ENCODE measurements at places on chromosomes 2 and 18.
A peak's percentile ranks its signal among the peaks of the same experiment; 100 is the strongest.

DNA sequence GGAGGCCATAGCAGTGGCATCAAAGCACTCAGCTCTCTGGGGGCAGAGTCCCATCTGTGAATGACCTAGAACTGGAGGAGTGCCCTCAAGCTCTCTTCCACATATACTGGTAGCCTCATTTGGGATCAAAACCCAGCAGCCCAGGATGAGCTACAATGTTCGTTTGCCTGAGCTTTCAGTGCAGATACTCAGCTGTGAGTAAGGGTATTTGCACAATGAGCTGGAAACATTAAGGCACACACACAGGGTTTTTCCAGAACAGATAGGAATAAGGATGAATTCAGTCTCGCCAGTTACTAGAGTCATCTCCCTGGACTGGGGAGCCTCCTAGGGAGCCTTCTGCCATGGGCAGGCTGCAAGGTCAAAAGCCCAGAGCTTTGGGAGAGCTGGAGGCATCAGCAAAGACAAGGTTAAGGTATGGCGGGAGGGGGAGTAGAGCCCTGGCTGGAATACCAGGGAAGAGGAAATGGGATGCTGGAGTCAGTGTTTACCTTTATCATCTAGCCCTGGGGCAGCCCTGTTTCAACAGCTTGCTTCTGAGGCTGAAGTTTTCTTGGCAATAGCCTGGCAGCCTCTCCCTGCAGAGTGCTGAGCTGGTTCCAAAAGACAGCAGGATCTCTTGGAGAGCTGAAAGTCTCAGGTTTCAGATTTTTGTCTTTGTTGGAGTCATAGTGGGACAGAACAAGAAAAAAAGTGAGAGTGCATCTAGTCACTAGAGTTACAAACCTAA lies 187.7 kb downstream of the LOXHD1 start:
- no peak for DNase-seq

GRCh38 chr2:195559431-195559914 lies 97.6 kb upstream of the SLC39A10 start:
- DNase-seq: no peak

- DNase-seq: no peak
Measured at GRCh38 chr2:18496516-18496915, 63.9 kb downstream of the RDH14 start.

- DNase-seq: no peak
Measured at GRCh38 chr2:236117861-236118269, 50.3 kb downstream of the GBX2 start.

GRCh38 chr18:75124551-75124950 lies 84.4 kb downstream of the PTGR3 start:
- DNase-seq: no peak

DNA sequence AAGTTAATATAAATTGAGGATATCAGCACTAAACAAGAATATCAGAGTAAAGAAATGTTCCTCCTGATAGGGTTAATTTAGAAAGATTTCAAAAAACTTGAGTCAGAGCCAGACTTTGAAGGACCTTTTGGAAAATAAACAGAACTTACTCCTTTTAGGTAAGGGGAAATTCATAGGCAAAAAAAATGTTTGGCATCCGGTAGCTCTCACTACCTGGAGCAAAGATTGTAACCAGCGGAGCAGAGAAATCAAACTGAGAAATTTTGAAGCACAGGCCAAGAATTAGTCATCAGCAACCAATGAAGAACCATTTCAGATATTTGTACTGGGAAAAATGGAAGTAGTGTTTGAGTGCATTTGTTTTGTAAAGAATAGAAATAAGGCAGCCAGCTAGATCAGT lies 113.0 kb downstream of the ICA1L start:
- DNase-seq: no peak

- DNase-seq: no peak
Measured at GRCh38 chr2:162370931-162371330, 27.0 kb downstream of the GCA start.

GRCh38 chr2:199911877-199912161 lies 726 bp downstream of the C2orf69 start:
- no peak for DNase-seq

- no peak for DNase-seq
Measured at GRCh38 chr2:195579776-195580555, 77.1 kb upstream of the SLC39A10 start.

DNA sequence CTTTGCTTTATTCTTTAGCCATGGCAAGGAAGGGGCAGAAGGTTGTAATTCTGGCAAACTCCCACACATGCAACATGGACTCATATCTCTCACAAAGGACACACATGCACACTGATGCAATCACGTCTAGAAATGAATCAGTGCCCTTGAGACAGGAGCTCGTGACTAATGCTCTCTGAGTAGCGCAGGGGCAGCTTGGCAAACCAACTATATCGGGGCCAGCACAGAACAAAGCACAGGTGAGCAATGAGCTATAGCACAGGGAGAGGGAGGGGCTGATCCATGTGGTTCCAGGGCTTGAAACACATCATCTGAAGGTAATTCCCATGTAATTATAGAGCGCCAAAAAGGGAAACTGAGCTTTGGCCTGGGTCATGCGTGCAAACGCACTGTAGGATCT lies 165.2 kb upstream of the KLF7 start:
- DNase-seq: no peak

GRCh38 chr2:106579750-106580197 lies 92.6 kb downstream of the CD8B2 start:
- DNase-seq: no peak

GRCh38 chr2:26532301-26533250 lies 54.7 kb upstream of the OTOF start:
- no peak for DNase-seq

DNA sequence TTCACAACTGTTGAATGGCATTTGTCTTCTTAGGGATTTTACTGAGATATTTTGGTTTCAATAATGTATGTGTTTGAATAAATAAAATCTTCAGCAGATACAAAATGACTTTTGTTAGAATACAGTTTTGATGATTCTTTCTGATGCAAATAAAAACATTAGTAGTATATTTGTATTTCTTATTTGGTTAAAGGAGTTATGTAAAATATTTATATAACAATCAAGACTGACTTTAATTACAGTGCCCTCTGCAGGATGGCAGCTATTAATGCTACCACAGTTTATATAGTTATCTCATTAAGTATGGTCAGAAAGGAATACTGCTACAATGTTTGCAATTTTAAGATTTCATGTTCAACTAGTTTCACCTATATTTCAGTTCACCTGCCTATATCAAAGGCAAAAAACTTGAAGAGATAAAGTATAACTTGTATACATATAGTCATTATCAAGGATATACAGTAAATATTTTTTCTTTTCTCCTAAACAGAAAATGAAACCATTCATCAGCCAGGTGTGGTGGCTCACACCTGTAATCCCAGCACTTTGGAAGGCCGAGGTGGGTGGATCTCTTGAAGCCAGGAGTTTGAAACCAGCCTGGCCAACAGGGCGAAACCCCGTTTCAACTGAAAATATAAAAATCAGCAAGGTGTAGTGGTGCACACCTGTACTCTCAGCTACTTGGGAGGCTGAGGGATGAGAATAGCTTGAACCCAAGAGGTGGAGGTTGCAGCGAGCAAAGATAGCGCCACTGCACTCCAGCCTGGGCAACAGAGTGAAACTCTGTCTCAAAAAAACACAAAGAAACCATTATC lies 19.8 kb downstream of the ARL5A start:
- DNase-seq: no peak

DNA sequence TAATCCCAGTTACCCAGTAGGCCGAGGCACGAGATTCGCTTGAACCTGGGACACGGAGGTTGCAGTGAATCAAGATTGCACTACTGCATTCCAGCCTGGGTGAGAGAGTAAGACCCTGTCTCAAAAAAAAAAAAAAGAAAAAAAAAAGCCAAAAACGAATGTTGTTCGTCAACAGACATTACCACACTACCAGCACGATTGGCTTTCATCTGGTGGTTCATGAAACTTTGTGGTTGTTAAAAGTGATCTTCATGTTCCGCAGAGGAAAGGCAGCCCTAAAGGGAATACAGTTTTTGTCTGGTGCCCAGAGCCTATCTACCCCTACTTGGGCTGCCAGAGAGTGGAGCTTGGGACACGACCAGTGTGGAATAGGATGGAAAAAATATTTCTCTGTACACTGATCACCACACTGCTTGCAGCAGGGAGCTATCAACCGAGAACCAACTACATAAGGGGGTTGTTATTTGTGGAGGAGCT lies 13.6 kb upstream of the CXCR4 start:
- DNase-seq: no peak

- DNase-seq: peak; percentile 69
Measured at GRCh38 chr2:47309952-47310800, 92.8 kb upstream of the MSH2 start.

DNA sequence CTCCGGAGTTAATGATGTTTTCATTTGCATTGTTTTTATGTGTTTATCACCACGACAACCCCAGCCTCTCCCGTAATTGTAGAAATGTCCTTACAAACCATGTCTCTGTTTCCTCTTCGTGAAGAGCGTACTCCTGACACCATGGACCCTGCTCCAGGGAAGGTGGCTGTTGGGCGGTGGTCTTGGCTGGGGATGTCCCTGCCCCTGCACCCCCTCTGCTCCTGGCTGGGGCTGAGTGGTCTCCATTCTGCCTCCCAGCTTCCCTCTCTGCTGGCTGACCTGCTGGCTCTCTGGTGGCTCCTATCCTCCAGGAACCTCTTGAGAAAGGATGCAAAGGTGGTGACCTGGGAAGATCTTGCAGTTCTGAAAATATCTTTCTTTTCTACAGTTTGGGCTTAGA lies 81.1 kb downstream of the ASB1 start:
- no peak for DNase-seq

- no peak for DNase-seq
Measured at GRCh38 chr2:96150007-96150640, 4.9 kb upstream of the DUSP2 start.

DNA sequence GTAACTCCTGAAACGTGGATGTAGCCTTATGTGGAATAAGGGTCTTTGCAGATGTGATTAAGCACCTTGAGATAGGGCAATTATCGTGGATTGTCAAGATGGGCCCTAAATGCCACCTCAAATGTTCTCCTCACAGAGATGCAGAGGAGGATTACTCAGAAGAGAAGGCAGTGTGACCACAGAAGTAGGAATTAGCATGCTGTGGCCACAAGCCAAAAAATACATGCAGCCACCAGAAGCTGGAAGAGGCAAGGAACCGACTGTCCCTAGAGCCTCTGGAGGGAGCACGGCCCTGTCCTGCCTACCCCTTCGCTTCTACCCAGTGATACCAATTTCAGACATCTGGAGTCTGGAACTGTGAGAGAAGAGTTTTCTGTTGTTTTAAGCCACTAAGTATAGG lies 47.3 kb upstream of the MGAT5 start:
- DNase-seq: peak; percentile 3

- peak; percentile 28 for DNase-seq
Measured at GRCh38 chr18:11851806-11852337, 659 bp downstream of the CHMP1B start.

GRCh38 chr2:26059542-26059941 lies 25.7 kb downstream of the RAB10 start:
- no peak for DNase-seq

GRCh38 chr2:33014268-33014667 lies 67.5 kb downstream of the LTBP1 start:
- DNase-seq: no peak

DNA sequence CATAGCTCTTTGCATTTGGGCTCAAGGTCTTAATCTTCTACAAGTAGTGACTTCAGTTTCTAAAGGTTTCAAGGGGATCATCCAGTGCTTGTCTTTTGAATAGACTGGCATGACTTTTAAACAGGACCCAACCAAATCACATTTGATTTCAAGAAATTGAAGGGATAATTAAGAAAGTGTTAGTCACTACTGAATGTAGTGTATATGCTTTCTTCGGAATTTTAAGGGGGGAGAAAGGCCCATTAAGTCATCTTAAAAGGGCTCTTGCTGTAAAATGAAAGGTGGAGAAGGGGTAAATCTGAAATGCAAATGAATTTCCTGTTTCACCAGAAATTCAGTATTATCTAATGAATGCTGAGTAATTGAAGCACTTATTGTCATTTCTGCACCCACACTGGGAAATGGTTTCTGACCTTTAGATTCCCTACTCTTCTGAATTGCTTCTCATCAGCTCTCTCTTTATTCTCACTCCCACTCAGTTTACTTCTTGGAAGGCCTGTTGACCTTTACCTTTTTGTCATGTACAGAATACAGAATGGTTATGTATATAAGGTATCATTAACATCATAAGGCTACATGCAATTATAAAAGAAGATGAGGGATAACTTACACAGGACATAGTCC lies 241.4 kb downstream of the SLC8A1 start:
- DNase-seq: no peak

DNA sequence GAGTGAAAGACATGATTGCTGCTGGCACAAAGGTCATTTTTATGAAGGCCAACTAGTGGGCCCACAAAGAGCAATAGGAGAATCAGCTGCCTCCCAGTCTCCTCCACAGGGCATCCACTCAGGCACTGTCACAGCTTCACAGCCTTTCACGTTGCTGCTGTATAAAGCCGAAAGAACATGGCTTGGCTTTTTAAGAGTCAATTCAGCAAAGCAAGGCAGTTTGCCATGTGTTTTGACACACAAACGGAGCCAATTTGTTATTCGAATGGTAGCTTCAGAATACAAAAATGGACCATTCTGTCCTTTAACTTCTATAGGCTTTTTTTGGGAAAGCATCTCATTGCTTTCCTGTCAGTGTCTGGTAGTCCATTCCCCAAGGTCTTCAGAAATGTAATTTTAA lies 283.4 kb upstream of the PARD3B start:
- DNase-seq: no peak

DNA sequence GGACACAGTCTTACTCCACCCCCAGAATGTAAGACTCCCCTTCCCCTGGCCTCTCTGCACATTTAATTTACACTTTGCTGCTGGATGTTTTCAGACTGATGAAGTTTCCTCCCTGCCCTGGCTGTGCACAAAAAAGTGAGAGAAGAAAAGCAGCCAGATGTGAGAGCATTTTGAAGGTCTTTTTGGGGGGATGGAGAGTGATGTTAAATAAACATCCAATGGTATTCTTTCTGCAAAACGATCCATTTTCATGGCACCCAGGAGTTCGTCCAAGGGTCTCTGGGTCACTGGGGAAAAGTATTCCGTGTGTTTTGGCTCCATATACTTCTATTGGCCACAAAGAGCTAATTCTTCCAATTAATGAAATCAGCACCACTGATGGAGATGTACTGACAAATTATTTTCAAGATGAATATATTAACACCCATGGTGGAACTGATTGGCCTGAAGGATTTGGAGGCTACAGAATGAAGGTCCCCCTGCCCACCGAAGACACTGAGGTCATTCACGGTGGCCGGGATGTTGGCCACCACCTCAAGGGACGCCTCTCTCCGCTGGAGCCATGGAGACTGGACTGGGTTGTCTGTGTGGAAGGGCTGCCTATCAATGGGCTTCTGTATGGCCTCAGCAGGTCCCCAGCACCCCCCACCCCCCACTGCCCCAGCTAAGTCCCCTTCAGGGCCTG lies 107.6 kb upstream of the PKDCC start:
- DNase-seq: no peak

DNA sequence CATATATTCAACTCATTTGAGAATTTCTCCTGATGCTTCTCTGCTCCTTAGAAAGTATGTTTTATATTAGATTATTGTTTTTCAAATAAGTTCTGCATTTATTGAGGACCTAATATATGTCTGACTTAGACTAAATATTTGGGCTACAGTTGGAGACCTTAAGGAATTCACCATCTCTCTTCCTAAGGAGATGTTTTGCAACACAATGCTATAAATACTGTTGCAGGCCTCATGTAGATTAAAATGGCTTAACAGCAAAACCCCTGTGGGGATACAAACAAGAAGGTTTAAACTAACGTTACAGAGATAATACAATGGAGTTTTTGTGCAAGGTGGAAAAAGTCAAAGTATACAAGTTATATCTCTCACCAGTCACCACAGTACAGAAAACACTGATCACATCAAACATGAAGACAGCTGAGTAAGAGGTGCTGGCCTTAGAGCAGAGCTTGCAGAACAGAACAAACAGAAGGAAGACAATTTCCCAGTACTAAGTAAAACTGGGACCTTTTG lies 20.1 kb upstream of the BMPR2 start:
- no peak for DNase-seq
